Esophagus muscularis mucosa (tissue), 4 donors: ENCODE measurements at places on chromosomes 1 and 21. TPM values are rescaled to one million over a fixed set of nuclear protein-coding genes. Genes with fewer than 3 reads are reported as not detected.

MROH7 gene
- 13.1 TPM for total RNA-seq

DIRAS3 gene
- total RNA-seq, result 2.1 TPM

LRRIQ3 gene
- not detected for total RNA-seq

ACTL8 gene
- not detected for total RNA-seq

HUNK gene
- total RNA-seq, result 1.1 TPM

NUP210L gene
- total RNA-seq, result not detected

CYP2J2 gene
- not detected for total RNA-seq

SEC16B gene
- total RNA-seq, result 2.1 TPM

CLDN17 gene
- not detected for total RNA-seq

- DNase-seq, result no peak
Measured at GRCh38 chr1:181089017-181089675, 646 bp downstream of the IER5 start.

- no peak for DNase-seq
Measured at GRCh38 chr1:201455098-201455497, 13.9 kb downstream of the PHLDA3 start.

GRCh38 chr1:17655922-17656321 lies 99.2 kb upstream of the ACTL8 start:
- DNase-seq, result no peak

DNA sequence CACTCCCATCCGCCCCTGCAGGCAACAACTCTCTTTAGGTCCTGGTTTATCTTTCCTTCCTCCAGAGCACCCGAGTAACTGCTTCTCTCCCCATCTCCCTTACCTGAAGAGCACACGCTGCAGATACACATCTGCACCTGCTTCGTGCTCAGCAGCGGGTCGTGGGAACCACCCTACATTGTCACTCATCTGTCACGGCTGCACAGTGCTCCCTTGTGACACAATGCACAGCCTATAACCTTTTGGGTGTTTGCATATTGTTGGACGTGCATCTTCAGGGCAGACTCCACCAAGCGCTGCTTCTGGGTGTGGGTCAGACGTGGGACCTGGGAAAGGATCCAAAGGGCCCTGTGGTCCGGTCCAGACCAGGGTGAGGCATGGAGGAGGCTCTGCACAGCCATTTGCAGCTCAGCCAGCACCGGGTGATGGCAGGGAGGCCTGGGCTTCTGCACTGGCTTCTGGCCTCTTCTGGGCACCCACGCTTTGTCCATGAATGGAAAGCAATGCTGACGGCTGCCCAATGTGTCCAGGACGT lies 42.5 kb downstream of the WDR4 start:
- peak; percentile 60 for DNase-seq

- no peak for DNase-seq
Measured at GRCh38 chr1:219657186-219657585, 44.3 kb upstream of the ZC3H11B start.

- no peak for DNase-seq
Measured at GRCh38 chr1:11845641-11846335, 1.8 kb downstream of the NPPA start.

DNA sequence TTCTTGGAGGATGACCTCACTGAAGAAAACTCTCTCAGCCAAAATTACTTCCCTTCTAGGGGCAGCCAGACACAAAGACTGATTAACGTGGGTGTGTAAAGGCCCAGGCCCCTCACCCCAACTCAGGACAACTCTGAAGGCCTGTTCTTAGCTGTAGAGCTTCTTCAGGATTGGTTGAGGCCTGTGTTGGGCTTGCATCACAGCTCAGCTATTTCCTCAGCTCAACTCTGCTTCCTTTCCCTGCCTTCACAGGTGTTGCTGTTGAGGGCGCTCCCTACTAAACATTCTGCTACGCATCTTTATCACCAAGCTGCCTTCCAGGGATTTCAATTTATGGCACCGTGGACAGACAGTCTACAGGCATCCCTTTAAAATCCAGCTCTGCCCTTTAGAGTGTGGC lies 36.8 kb downstream of the MAB21L3 start:
- peak; percentile 64 for DNase-seq

DNA sequence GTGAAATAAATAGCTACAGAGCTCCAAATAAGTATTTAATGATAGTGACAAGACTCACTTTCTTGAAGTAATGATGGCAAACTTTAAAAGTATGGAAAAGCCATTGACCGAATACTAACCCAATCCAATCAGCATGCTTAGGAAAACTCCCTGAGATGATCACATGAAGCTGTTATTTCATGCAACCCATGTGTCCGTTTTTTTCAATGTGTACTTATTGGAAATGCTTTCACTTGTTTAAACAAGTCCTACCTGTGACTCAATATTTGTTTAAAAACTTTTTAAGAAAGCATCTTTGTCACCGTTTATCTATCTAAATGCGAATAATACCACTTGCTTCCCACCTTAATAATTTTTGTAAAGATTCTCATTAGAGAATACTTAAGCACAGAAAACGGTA lies 185.8 kb downstream of the NRIP1 start:
- DNase-seq, result no peak

DNA sequence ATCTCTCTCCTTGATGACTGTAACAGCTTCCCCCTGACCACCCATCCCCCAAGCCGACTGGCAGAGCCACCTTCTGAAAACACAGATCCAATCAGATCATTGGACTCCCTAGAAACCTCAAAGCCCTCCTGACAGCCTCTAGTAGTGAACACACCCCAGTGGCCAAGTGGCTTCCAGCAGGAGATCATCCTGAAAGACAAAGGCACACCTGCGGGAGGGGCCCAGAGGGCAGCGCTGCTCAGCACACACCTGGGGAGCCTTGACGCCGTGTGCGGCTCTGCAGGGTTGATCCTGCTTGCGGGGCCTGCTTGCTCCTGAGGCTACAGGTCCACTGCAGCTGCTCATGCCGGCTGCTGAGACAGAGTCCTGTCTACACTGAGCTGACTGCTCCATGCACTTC lies 41.5 kb downstream of the SLC66A1 start:
- no peak for DNase-seq

DNA sequence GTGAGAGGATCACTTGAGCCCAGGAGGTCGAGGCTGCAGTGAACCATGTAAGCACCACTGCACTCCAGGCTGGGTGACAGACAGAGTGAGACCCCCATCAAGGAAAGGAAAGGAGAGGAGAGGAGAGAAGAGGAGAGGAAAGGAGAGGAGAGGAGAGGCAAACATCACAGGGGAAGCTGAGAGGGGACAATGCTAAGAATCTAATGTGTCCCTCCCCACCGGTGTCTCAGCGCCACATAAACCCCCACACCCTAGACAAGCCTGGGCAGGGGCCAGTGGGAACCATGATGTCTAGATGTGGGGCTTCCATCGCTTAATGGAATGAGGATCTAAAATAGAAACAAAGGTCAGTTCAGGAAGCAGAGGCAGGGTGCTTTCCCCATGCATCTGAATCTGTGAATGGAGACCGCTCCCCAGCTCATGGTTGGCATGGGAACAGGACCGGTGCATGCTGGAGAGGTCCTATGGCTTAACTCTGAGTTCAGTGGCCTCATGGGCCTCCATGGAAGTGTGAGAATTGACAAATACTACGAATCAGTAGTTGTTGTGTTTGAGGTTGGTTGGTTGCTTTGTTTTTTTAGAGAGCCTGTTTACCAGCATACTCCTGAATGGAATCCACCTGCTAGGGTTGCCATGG lies 16.3 kb upstream of the LAPTM5 start:
- DNase-seq, result no peak

- DNase-seq, result no peak
Measured at GRCh38 chr1:100861379-100861778, 33.3 kb downstream of the EXTL2 start.

DNA sequence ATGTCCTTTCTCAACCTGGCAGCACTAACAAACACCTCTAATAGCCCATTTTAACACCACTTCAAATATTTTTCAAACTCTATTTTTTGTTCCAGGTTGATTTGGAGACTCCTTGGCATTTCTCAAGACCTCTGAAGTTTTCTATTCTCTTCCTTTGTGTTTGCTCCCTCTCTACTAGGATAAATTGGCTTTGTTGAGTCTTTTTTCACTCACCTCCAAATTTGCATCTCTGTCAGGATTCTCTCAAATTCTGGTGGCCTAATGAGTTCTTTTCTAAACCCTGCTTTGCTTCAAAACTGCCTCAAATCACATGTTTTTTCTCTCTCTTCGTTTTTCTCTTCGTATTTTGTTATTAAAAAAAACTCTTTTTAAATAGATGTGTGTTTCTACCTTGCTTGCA lies 582.2 kb upstream of the ADGRL4 start:
- DNase-seq, result no peak

GRCh38 chr1:165960136-165960535 lies 132.7 kb downstream of the UCK2 start:
- peak; percentile 47 for DNase-seq

DNA sequence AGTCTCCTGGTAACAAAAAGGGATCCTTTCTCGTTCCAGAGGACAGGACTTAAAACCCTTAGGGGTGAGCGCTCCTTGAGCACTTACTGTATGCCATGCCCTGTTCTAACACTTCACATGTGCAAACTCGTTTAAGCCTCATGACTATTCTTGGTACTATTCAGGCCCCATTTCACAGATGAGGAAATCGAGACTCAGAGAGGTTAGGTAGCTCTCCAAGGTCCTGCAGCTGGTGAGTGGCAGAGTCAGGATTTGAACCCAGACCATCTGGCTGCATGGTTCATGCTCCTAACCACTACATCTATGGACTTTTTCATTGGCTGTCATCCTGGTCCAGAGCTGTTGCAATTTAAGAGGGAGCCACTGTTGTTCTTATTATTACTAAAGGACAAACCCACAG lies 46.7 kb upstream of the WNT4 start:
- no peak for DNase-seq

DNA sequence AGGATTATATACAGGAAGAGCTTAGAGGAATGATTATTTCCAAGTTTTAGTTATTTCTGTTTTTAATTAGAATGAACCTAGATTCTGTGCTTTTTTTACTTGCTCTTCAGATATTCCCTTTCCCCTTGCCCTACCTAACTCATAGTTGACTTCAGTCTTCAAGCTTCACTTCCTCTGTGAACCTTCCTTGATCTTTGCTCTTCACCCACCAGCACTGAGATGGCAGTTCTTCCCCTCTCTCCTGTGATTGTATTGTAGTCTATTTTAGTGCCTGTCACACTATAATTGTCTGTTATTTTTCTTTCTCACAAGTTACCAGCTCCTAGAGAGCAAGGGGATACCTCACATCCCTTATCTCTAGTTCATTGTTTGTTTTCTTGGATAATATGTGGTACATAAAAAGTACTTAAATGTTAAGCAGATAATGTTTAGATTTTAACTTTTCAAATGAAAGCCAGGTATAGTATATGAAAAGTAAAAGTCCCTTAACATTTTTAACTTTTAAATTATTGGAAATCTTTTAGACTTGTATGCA lies 33.2 kb downstream of the KCTD3 start:
- DNase-seq, result no peak

- DNase-seq, result no peak
Measured at GRCh38 chr1:30312226-30312625, 411.2 kb downstream of the MATN1 start.

DNA sequence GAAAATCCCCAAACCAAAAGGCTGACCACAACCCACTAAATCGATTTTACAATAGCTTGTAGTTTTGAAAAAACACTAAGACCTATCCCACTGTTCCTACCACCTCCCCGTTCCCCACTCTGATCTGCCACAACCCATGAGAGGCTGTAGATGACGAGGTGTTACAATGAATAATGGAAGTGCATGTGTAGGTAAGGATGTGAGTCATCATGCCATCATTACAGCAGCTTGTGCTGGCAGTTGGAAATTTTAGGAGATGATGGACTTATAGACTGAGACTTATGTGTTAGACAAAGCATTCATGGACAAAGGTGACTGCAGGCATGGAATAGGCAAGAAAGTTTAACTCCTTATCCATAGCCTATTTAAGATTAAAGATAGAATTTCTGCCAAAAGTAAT lies 184.7 kb upstream of the CACYBP start:
- no peak for DNase-seq

- DNase-seq, result no peak
Measured at GRCh38 chr1:151047925-151048644, 534 bp downstream of the C1orf56 start.

- DNase-seq, result peak; percentile 78
Measured at GRCh38 chr1:20058531-20058930, 11.5 kb upstream of the PLA2G5 start.

- no peak for DNase-seq
Measured at GRCh38 chr1:150578272-150579109, 919 bp downstream of the MCL1 start.

- no peak for DNase-seq
Measured at GRCh38 chr1:11383553-11384169, 95.3 kb upstream of the DISP3 start.

DNA sequence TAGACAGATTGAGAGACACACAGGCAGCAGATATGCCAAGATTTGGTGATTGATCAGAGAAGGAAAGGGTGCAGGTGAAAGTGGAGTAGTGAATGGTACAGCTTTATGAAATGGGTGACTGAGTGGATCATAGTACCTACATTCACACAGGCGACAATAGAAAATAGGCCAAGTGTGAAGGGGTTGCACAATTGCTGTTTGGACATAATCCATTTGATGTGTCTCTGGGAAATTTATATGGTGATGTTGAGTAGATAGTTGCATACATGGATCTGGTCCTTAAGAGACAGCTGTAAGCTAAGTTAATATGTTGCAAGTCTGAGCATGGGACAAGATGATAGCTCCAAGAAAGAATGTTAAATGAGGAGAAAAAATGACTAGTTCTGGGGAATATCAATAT lies 118.6 kb upstream of the COP1 start:
- DNase-seq, result no peak

DNA sequence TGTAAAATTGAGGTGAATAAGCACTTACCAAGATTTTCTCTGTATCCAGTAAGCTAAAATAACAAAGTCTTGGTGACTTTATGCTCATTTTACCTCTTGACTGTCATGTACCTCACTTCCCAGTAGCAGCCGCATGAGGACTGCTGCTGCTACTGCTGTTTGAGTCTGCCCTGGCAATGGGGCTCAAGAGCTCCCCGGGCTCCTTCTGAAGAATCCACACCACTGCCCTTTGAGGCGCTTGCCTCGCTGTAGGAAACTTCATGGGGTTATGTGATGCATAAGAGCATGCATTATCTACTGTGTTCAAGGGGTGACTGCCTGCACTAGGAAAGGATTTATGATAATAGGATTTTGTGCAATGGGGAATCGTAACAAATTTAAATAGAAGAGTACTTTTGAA lies 113.5 kb downstream of the NTNG1 start:
- no peak for DNase-seq

DNA sequence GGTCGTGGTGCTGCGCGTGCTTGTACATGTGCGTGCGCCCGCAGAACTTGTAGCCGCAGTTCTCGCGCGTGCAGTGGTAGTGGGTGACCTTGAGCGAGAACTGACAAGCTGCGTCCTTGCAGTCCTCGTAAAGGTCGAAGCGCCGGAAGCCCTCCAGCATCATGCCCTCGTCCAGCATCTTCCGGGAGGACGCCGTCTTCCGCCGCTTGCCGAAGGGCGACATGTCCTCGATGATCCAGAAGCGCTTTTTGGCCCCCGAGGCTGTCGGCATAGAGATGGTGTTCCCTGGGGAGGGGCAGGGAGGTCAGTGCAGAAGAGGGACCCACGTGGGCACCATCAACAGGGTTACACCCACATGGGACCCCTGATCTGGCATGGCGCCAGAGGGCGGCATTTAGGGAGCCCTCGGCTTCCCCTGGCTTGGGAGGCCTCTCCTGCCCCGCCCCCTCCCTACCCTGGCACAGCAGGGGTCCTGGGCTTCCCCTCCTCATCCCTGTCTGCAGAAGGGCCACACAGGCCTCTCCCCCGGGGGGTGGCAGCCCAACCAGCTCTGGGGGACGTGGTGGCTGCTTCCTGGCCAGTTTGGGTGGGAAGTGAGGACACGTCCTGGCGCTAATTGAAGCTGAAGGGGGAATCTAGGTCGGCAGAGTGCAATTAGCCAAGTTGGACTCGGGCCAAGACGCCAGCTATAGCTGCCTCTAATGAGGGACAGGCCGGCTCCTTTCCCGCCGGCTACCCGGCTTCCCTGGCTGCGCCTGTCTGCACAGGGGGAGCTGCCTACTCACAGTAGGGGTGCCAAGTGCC lies 156.5 kb downstream of the CASZ1 start:
- DNase-seq, result no peak
